Fibroblast of skin of left quadriceps (primary cell): ENCODE measurements at places on chromosomes 5 and 9.

- DNase-seq, result no peak
Observed at GRCh38 chr9:123424552-123425225, 68.7 kb downstream of the CRB2 start.

GRCh38 chr5:14410068-14410393 is 171.6 kb upstream of the OTULINL start:
- no peak for DNase-seq

DNA sequence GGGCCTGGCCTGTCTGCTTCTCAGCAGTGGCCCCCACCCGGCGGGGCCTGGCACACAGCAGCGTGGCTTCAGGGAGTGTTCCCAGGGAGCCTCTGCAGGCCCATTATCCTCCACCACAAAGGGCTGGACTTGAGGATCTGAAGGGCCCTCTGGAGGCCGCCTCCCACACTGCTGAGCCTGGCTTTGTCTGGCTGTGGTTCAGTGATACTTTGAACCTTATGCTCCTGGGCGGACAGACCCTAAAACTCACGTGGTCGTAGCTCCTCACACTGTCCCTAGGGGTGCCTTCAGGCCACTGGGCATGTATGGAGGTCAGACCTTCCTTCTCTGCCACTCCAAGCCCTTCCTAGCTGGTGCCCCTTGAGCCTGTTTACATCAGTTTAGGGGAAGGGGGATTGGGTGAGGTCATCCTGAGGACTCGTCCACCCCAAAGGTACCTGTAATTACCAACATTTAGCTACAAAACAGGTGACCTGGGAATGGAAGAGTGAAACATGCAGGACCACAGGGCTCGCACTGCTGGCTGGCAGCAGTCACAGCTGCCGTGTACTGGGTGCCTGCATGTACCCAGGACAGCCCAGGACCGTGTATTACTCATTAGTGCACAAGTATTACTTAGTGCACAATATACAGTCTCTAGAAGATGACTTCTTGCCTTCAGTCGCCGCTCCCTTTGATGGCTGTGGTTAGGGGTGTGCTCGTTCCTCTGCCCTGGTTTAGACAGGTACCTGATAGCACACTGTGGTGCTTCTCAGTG is 8.5 kb downstream of the GRHPR start:
- no peak for DNase-seq

DNA sequence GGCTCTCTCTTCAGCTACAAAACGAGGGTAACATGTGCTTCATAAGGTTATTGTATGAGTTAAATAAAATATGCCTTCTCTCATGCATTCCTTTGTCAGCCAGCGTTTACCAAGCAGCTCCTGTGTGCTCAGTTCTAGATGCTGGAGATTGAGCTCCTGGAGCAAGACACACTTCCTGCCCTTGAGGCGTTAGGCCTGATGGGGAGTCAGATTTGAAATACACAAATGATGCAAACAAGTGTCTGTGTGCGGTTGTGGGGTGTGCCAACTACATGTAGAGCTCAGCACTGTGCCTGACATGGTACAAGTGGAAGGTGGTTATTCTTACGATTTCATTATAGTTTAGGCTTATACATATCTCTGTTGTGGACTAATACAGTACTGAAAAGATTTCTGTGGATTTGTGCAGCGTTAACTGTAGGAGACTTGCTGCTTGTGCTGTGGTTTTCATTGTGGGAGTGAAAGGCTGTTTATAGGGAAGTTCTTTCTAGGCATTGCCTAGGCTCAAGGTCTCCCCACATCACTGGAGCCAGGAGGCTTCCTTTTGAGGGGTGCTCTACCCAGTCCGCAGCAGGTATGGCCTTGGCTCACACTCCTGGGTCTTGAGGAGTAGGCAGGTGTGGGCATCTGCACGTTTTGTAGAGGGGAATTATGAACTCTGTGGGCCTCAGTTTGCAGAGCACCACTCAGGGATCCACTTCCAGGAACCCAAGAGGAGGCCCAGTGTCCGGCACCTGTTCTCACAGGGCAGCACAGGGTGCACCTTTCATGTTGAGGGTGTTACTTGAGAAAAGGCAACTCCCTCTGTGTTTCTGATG is 39.8 kb upstream of the ANGPTL2 start:
- DNase-seq, result no peak
